ENCODE measurements at places on chromosomes 6 and 20. TPM values are rescaled to one million over a fixed set of nuclear protein-coding genes. Genes with fewer than 3 reads are reported as not detected.

- H3K4me1 ChIP-seq, result no peaks in the 10 kb centered on the region
- H3K27ac ChIP-seq, result no peak overlapping the region
- H3K36me3 ChIP-seq, result no peaks in the 10 kb centered on the region
- no peaks in the 10 kb centered on the region for H3K27me3 ChIP-seq
- DNase-seq, result no peak
Observed at GRCh38 chr6:109531446-109531845, 48.4 kb upstream of the ZBTB24 start.

DNA sequence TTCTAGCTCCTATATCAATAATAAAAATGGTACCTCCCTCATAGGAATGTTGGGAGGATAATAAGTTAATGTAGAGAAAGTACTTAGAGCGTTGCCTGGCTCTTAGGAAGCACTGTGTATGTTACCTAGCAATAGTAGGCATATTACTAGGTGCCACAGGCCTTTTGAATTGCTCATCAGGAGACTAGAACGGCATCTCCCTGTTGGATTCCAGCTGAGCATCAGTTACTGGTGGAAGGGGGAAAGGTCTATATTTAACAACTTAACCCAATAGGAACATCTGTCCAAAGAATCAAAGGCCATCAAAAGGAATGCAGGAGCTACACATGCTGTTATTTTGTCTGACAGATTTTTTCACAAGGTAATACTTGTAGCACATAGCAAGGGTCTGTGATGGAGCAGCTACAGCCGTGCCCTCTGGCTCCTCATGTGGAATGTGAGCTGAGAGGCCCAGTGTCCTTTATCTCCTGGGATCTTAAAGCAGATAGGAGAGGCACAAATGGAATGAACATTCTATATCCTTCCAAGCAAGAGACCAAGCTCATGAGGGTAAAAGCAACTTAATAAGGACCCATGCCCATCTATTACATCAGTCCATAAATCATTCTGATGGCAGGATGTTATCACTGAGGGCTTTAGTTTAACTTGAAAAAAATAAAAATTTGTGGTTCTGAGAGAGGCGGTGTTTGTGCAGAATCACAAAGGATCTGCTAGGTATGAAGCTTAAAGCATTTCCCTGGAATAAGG is 184.9 kb upstream of the LAMP5 start:
- H3K27ac ChIP-seq, result no peak overlapping the region
- no peaks in the 10 kb centered on the region for H3K27me3 ChIP-seq
- H3K4me3 ChIP-seq, result no peak overlapping the region
- no peaks in the 10 kb centered on the region for H3K36me3 ChIP-seq
- DNase-seq, result no peak

DNA sequence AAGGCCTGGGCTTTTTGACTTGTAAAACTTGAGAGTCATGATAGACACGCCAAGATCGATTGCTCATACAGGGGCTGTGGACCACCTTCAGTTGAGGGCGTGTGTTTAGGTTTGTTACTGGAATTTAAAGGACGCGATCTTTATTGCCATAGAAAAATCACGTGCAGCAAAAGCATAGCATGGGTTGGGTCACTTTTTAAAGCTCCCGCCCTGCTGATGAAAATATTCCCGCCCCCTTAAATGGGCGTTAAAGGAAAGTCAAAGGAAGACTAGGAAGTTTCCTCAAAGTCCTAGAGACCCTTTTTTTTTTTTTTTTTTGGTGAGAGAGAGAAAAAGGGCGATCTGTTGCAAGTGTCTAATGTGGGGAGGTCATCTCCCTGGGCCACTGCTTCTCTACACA is 23.1 kb downstream of the TFAP2A start:
- H3K27ac ChIP-seq, result no peak overlapping the region
- peaks cover 5% of the 10 kb centered on the region for H3K27me3 ChIP-seq
- H3K4me1 ChIP-seq, result no peaks in the 10 kb centered on the region
- no peak for DNase-seq

DNA sequence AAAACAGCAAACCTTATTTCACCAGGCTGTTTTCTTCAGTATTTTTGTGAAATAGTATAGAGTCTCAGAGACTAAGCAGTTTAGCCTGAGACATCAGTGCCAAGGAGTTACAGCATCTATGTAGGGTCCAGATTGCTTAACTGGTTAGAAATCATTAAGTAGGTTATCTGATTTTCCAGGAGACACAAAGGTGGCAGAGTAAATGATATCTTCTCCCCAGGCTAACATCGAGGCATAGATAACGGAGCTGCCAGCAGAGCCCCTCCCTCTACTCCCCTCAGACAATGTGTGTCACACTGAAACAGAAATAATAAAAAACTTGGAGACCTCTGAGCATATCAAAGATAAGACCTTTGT is 473.0 kb upstream of the CITED2 start:
- no peak for DNase-seq
- no peaks in the 10 kb centered on the region for H3K4me1 ChIP-seq
- H3K36me3 ChIP-seq, result no peaks in the 10 kb centered on the region

Gene SLC17A2
- not detected for total RNA-seq

Gene LY6G6D
- total RNA-seq, result not detected

- no peaks in the 10 kb centered on the region for H3K4me1 ChIP-seq
- H3K27ac ChIP-seq, result no peak overlapping the region
- no peaks in the 10 kb centered on the region for H3K36me3 ChIP-seq
- H3K27me3 ChIP-seq, result no peaks in the 10 kb centered on the region
Observed at GRCh38 chr20:61246269-61246668, 5.8 kb upstream of the CDH4 start.

Measured in pancreas (tissue), 10 donors.